ENCODE measurements at places on chromosomes 7 and 10. TPM values are rescaled to one million over a fixed set of nuclear protein-coding genes. Genes with fewer than 3 reads are reported as not detected.

Gene GSTO2
- 2.0 TPM for total RNA-seq

Gene NUTM2B
- 0.37 TPM for total RNA-seq

Gene UTF1
- total RNA-seq, result not detected

Gene TSPAN13
- total RNA-seq, result 2.4 TPM

Gene SLC13A4
- total RNA-seq, result not detected

Gene FAS
- 61.8 TPM for total RNA-seq

Gene NME8
- total RNA-seq, result not detected

All from smooth muscle cell of bladder (primary cell).